C1 segment of cervical spinal cord (tissue), 14 donors: ENCODE measurements at places on chromosomes 12 and 14.

GRCh38 chr12:119069147-119069642, 87.9 kb downstream of the SRRM4 start:
- DNase-seq: no peak

DNA sequence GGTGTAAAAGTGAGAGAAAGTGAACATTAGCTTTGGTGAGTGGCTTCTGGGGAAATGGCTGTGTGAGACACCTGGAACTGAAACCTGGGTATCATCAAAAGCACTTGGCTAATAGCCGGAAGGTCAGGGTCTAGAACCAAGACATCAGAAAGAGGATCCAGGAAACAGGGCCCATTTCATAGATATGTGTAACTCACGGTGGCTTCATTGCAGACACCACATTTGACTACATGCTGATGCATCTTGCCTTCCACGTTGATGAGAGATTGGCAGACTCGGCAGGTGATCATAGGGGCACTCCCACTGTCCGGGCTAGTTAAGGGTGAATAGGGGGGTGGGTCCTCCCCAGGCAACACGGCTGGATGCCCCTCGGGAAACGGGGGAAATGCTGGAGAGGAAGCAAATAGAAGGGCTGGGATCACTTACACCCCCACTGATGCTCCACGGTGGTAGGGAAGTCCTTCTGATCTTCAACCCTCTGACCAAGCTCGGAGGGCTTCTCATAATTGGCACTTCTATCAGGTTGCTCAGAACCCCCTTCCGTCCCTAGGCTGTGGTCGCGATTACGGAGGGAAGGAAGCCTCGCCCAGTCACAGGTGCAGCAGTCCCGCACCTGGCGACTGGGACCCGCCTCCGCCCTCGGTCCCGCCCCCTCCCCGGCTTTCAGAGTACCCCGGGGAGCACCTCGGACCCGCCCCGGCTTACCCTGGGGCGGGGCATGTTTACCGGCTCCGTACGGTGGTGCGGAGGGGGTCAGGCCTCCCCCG, 593 bp downstream of the PIP4P1 start:
- DNase-seq: no peak

GRCh38 chr14:20601522-20601921, 10.3 kb upstream of the RNASE12 start:
- DNase-seq: no peak

GRCh38 chr12:3055704-3056467, 21.3 kb upstream of the TSPAN9 start:
- DNase-seq: no peak

DNA sequence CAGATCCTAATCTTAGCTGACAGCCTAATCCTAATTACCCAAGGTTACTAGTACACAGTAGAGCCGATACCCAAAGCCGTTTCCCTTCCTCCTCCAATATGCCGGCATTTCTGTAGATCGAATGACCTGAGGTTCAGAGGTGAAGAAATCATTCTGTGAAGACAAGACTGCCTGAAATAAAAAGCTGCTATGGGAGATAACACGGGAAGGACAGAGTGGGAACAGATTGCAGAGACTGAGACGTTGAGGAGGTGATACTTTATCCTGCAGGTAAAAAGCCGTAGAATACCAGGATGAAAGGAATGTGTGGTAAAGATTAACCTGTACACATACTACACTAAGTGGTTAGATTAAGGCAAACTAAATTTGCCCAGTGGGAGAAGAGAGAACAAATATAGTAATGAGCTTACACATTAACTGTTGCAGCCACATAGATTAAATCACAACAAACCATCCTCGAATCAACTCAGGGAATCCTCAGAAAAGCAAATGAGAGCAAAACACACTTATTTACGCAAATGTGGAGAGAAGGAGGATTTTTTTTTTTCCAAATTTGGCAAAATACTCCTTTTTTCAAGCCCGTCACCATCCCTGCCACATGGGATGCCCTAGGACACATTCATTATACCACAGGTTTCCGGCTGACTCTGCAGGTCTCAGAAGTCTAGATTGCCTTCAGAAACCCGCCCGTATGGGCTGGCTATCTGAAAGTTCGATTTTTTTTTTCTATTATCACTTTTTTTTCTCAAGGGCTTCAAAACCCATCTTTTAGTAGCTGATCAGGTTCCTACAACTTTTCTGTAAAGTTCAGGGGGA, 188.0 kb downstream of the TTC8 start:
- no peak for DNase-seq
